ENCODE measurements at places on chromosomes 6 and 20. TPM values are rescaled to one million over a fixed set of nuclear protein-coding genes. Genes with fewer than 3 reads are reported as not detected.

DNA sequence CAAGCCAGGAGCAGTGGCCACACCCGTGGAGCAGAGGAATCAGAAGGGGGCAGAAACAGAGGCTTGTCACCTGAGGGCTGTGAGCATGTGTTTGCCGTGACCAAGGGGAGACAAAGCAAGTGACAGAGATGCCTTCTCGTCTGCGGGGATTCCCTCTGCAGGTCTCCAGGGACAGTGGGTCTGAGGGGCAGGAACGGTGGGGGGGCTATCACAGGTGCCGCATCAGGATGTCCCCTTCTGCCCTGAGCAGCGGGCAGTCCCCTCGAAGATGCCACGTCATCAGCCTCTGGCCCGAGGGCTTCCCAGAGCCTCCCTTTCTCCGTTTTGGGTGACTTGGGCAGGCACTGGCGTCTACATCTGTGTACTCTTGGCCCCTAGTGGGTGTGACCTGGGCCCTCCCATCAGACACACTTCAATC is 338.7 kb downstream of the PREX1 start:
- no peak for DNase-seq

- DNase-seq, result no peak
Measured at GRCh38 chr6:148309301-148309700, 33.3 kb upstream of the SASH1 start.

Gene TRIM40
- total RNA-seq, result not detected

DNA sequence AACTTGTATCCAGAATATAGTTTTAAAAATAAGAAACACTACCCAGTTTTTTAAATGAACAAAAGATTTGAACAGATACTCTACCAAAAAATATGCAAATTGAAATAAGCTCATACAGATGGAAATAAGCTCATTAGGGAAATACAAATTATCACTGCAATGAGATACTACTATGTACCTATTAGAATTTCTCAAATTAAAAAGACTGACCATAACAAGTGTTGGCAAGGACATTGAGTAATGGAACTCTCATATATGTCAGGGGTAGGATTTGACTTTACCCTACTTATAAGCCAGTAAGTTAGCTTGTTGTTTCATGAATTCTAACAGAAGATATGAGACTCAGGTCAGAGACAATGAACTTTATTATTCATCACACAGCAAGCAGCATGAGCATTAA is 9.6 kb upstream of the ASIP start:
- no peak for DNase-seq

Gene ANKRD66
- not detected for total RNA-seq

- no peak for DNase-seq
Measured at GRCh38 chr6:19325335-19325789, 511.8 kb upstream of the ID4 start.

DNA sequence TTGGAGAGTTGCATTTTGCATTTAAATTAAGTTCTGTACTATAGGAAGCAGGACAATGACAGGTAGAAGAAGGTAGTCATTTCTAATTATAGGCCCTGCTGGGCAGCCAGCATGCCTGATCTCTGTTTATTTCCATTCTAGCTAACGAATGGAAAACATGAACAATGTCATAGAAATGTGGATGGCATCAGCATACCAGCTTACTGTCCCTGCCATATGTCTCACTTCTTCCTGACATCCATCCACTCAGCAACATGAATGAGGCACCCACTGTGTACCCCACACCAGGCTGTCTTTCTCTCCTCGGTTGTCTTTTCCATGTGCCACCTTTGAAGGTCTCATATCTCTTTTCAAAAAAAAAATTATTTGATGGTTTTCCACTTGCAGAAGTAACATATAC is 11.1 kb downstream of the ADTRP start:
- no peak for DNase-seq

Gene CLDN20
- not detected for total RNA-seq

Gene GPLD1
- not detected for total RNA-seq

Data from endothelial cell of umbilical vein (primary cell).